ENCODE measurements at places on chromosomes 4 and X. TPM values are rescaled to one million over a fixed set of nuclear protein-coding genes. Genes with fewer than 3 reads are reported as not detected.

The SNCA gene
- total RNA-seq: 18.7 TPM

The ZNF630 gene
- total RNA-seq: 5.9 TPM

- no peaks in the 10 kb centered on the region for H3K27me3 ChIP-seq
- H3K4me1 ChIP-seq: no peaks in the 10 kb centered on the region
- H3K4me3 ChIP-seq: no peak overlapping the region
- no peaks in the 10 kb centered on the region for H3K36me3 ChIP-seq
- no peak overlapping the region for H3K27ac ChIP-seq
- DNase-seq: no peak
These were observed 257.1 kb downstream of the BCOR start for GRCh38 chrX:39840581-39841093.

- no peak for DNase-seq
- H3K36me3 ChIP-seq: no peaks in the 10 kb centered on the region
- no peak overlapping the region for H3K4me3 ChIP-seq
- no peak overlapping the region for H3K27ac ChIP-seq
These were observed 460.8 kb downstream of the SLITRK2 start for GRCh38 chrX:146278381-146278780.

DNA sequence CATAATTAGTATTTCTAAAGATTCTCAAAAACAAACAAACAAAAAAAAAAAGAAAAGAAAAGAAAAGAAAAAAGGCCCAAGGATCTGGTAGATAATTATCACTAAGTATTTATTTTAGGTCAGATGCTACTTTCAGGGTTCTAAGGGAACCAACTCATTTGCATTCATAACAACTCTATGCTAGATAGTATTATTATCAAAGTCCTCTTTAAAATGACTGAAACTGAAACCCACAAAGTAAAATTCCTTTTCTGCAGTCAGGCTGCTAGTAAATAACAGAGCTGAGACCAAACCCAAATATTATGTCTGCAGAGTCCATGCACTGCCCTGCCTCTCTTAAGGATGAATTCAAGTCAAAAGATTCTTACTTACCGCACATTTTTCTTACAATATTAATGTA lies 38.3 kb upstream of the MAPK10 start:
- no peak overlapping the region for H3K27ac ChIP-seq
- H3K27me3 ChIP-seq: no peaks in the 10 kb centered on the region
- H3K4me3 ChIP-seq: no peak overlapping the region
- H3K36me3 ChIP-seq: no peaks in the 10 kb centered on the region

DNA sequence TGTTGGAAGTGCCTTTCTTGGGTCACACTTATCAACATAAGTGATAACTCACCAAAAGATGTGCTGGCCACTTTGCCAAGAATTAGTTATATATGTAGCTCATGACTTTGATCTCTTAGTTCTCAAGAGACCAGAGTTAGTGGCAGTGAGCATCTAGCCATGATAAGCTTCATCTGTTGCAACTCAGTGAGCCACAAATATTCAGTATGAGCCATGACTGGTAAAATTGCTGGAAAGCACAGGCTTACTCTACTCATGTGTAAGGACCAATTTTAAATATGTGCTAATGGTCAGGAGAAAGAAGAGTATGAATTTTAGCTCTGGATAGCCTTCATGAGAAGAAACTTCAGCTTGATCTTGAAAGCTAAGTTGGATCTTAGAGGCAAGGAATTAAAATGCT lies 59.4 kb upstream of the TLL1 start:
- H3K27ac ChIP-seq: no peak overlapping the region
- H3K27me3 ChIP-seq: no peaks in the 10 kb centered on the region

GRCh38 chrX:39952989-39953388 lies 144.8 kb downstream of the BCOR start:
- no peaks in the 10 kb centered on the region for H3K27me3 ChIP-seq
- H3K4me1 ChIP-seq: no peaks in the 10 kb centered on the region

- H3K4me1 ChIP-seq: no peaks in the 10 kb centered on the region
- H3K27ac ChIP-seq: no peak overlapping the region
- no peak for DNase-seq
These were observed 87.7 kb upstream of the MAGEA4 start for GRCh38 chrX:151825007-151825406.

- H3K36me3 ChIP-seq: no peaks in the 10 kb centered on the region
- no peak for DNase-seq
- no peak overlapping the region for H3K4me3 ChIP-seq
- H3K27ac ChIP-seq: no peak overlapping the region
These were observed 197.0 kb downstream of the BCOR start for GRCh38 chrX:39900777-39901170.

DNA sequence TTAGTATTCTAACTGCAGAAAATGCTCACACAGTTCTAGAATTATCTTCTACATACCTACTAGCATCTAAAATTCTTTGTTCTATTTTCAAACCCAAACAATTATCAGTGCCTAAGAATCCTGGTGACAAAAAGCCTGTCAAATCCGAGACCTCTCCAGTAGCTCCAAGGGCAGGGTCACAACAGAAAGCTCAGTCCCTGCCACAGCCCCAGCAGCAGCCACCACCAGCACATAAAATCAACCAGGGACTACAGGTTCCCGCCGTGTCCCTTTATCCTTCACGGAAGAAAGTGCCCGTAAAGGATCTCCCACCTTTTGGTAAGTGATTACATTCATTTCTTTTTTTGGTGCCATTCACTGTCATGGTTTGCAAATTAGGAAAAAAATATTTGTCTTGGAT lies 243.8 kb downstream of the RAPGEF2 start:
- no peak overlapping the region for H3K27ac ChIP-seq
- no peaks in the 10 kb centered on the region for H3K36me3 ChIP-seq
- no peaks in the 10 kb centered on the region for H3K27me3 ChIP-seq
- no peak for DNase-seq
- no peak overlapping the region for H3K4me3 ChIP-seq
- no peaks in the 10 kb centered on the region for H3K4me1 ChIP-seq

- DNase-seq: no peak
- H3K4me1 ChIP-seq: no peaks in the 10 kb centered on the region
- no peak overlapping the region for H3K27ac ChIP-seq
- H3K4me3 ChIP-seq: no peak overlapping the region
- no peaks in the 10 kb centered on the region for H3K27me3 ChIP-seq
These were observed 6.7 kb downstream of the WDR44 start for GRCh38 chrX:118352566-118352965.

GRCh38 chrX:28498658-28499057 lies 88.6 kb upstream of the IL1RAPL1 start:
- H3K4me3 ChIP-seq: no peak overlapping the region
- H3K4me1 ChIP-seq: no peaks in the 10 kb centered on the region
- no peaks in the 10 kb centered on the region for H3K36me3 ChIP-seq
- H3K27me3 ChIP-seq: peaks cover 7% of the 10 kb centered on the region
- DNase-seq: no peak

DNA sequence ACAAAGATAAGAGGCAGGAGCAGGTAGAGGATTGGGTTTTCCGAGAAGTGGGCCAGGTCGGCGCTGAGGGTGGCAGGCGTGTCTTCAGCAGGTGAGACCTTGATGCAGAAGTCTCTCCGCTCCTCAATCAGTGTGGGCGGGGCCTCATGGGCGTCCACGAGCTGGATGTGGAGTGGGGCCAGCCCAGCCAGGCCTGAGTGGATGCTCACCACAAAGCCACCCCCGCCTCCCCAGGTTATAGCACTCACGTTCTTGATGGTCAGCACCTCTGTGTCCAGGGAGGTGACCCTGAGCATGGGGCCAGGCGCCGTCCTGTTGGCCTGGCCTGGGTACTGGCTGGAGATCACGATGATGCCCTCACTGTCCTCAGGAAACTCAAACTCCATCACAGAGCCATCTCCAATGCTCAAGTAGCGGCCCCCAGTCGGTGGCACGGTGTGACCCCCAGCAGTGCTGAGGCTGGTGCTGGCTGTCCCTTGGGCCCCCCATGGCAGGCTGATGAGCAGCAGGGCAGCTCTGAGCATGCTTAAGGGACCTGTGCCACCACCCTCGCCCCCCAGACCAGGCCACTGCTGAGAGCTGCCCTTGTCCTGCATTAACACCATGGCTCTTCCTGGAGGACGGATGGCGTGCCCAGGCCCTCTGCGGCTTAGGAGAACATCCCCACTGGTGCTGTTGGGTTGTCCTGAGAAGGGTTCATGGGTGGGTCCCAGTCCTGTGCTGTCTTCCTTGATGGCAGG lies 1.9 kb downstream of the SLC10A3 start:
- no peak overlapping the region for H3K27ac ChIP-seq
- H3K4me1 ChIP-seq: no peaks in the 10 kb centered on the region
- H3K27me3 ChIP-seq: no peaks in the 10 kb centered on the region
- no peak overlapping the region for H3K4me3 ChIP-seq
- H3K36me3 ChIP-seq: no peaks in the 10 kb centered on the region
- no peak for DNase-seq

DNA sequence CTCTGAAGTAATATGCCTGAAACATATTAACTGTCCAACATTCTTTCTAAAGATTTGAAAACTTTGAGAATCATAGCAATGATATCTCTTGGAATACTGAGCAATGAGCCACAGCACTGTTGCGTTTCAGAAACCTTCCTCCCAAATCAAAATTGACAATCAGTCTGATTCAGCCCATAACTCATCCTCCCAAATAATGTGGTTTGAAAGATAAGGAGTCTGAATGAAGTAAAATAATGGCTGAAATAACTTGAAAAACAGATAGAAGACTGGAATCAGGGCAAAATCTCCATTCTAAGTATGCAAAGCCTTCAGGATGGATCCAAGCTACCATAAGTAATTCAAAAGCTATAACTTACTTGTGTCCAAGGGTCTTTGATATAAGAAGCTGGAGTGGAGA lies 98.6 kb upstream of the PLS3 start:
- no peaks in the 10 kb centered on the region for H3K36me3 ChIP-seq
- no peak for DNase-seq

Data from uterus (tissue), 4 donors.